ENCODE measurements at places on chromosomes 2 and 18.

GRCh38 chr18:78612318-78612717 is 367.3 kb upstream of the SALL3 start:
- DNase-seq = no peak

- DNase-seq = no peak
These were observed 112.1 kb downstream of the KLHL29 start for GRCh38 chr2:23497063-23497462.

- no peak for DNase-seq
These were observed 15.0 kb upstream of the TEX51 start for GRCh38 chr2:126883666-126884040.

- DNase-seq = peak; percentile 49
These were observed 56.6 kb downstream of the EPG5 start for GRCh38 chr18:45910405-45911023.

- DNase-seq = no peak
These were observed 133.1 kb downstream of the GCA start for GRCh38 chr2:162477011-162477410.
